Mucosa of gallbladder (tissue), 1 donor: ENCODE measurements at places on chromosomes 2 and 18.

DNA sequence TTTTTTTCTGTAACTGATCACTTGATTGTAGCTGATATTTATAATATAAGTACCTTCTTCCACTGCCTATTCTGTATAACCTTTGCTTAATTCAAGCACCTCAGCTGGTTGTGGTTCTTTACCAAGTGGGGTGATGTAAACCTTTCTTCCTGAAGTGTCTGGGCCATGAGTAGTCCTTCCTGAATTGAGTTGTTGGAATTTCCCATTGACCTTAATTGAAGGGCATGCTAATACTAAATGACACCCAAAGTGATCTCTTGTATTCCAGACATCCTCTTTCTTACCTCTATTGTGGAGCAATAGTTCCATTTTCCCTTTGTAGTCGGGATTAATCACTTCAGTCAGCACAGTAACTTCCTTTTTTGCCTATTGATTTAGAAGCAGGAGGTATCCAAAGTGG, 1496.8 kb upstream of the CELF4 start:
- DNase-seq, result no peak

GRCh38 chr2:191565647-191566198, 112.2 kb upstream of the NABP1 start:
- no peak for DNase-seq

GRCh38 chr2:71001981-71002570, 7.4 kb upstream of the TEX261 start:
- DNase-seq, result no peak

DNA sequence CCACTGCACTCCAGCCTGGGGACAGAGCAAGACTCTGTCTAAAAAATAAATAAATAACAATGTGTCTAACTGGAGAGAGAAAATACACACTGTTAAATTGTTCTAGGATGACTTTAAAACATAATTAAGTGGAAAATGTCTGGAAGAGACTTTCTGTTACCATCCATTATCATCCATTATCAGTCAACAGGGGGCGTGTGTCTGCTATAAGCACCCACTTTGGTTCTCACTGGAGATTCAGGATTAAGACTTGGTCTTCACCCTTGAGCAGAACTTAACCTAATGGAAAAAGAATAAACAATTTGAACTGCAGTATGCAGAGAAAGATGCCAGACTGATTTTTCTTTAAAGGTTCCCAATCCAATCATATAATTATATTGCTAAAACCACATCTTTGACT, 999.8 kb upstream of the GYPC start:
- DNase-seq, result no peak

GRCh38 chr18:69138088-69138487, 262.6 kb upstream of the DOK6 start:
- no peak for DNase-seq

GRCh38 chr2:231337807-231338759, 57.4 kb upstream of the B3GNT7 start:
- DNase-seq, result no peak

GRCh38 chr2:126448611-126449010, 207.3 kb upstream of the GYPC start:
- peak; percentile 47 for DNase-seq

DNA sequence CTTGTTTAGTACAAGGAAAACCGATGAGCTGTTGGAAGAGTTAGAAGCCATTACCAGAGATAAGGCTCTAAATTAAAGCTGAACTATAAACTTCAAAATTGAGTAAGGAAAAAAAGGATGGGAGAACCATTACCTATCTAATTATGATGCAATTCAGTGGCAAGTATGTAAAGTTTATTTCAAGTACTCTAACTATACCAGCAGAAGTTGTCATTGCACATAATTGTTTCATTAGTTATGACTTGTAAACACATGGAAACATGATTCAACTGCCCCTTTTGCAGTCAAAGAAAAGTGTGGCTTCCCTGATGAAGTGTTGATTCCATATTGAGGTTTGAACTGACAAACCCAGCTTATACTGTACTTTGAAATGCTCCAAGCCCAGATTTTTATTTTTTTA, 324.1 kb upstream of the KCNJ3 start:
- no peak for DNase-seq

DNA sequence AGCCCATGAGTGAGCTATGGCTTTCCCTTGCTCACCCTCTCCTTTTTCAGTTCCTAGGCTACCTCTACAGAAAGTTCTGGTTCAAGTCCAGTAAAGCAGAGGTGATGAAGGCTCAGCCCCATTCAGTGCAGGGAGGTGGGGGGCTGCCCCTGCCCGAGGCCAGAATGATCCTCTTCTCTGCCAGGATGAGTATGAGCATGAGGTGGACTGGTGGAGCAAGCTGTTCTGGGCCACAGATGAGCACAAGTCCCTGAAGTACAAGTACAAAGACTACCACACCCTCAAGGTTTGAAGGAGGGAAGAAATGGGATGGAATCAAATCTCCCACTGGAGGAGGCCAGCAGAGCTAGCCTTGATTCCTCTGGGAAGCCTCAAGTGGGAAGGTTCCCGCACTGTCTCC, 42.4 kb downstream of the LMAN2L start:
- no peak for DNase-seq

GRCh38 chr2:158291544-158292180, 164.9 kb downstream of the CCDC148 start:
- DNase-seq, result no peak

GRCh38 chr2:26223018-26223417, 21.4 kb downstream of the HADHA start:
- DNase-seq, result no peak

DNA sequence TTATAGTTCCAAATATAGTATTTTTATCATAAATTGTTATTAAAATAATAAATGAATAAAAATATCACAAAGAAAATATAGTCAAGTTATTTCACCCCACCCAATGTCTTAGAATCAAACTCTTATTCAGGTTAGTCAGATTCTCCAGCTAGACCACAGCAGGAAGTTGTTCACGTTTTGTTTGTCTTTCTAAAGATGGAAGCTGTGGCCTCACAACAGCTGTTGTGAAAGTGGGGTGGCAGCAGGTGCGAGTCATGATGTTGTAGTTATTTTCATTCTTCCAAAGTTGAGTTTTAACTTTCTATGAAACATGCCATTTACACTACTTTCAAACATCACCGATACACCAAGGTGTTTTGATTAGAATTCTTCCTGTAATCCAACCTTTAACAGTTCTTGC, 272.9 kb downstream of the SLC8A1 start:
- no peak for DNase-seq

GRCh38 chr2:230893338-230893737, 28.6 kb downstream of the ITM2C start:
- DNase-seq, result no peak

- DNase-seq, result no peak
Measured at GRCh38 chr2:6297238-6297637, 568.5 kb downstream of the CMPK2 start.

DNA sequence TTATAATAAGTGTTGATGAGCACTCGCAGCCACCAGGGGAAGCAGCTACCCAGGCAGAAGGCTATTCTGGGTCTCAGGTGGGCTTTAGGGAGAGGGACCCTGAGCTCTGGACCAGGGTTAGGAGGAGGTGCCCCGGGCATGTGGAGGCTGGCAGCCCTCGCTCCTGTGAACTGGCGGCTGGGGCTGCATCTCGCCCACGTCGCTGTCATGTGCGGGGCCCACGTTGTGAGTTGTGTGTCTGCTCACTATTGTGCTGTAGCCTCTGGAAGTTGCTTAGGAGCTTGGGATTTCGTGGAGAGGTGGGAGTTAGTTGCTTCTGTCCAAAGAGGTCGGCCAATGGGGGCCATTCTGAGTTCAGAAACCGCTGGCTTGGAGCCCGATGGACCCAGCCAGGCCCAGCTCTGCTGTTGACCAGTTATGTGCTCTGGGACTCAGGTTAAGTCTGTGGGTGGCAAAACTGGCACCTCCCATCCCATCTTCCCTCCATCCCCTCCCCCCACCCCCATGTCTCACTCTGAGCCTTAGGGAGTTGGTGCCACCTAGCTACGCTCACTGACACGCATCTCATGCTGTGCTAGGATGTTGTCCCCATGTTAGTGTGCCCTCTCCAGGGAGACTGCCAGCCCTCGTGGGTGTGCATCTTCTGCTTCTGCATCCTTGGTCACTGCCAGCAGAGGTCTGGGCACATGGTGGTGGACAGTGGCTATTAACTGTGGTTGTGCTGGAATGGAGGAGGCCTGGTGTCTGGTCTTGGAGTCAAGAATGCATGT, 18.5 kb downstream of the RRM2 start:
- no peak for DNase-seq

GRCh38 chr2:238684362-238685326, 163.2 kb upstream of the TWIST2 start:
- peak; percentile 52 for DNase-seq

DNA sequence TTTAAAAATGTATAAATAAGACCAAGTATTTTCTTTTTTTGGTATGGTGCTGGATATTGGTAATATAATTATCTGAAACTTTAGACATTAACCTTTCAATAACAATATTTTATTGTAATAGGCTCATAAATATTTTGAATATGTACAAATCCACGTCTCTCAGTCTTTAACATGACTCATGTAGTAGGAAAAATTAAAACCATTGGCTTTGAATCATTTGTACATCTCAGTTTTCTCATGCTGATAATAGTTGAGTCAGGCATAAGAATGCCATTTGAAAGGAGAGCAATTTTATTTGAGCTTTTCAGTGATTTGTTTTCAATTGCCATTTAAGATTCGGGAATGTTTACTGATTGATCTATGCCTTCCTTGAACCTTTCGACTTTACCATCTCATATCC, 364.8 kb downstream of the TGIF1 start:
- DNase-seq, result no peak

DNA sequence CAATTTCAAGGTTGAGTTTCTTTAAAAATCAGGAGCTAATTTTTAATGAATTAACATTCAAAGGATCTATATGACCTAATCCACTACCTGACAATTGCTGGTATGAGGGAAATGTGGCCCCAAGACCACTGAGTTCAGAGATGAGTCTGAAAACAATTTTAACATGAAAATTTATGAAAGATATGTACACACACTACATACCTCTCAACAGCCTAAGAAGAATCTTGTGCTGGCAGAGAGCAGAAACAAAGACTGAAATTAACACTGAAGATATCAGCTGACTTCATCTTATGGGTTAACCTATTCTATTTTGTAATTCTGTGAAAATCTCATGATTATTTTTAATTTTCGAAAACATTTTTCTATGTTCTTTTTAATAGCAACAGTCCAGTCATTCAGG, 1.7 kb downstream of the FAP start:
- DNase-seq, result no peak

DNA sequence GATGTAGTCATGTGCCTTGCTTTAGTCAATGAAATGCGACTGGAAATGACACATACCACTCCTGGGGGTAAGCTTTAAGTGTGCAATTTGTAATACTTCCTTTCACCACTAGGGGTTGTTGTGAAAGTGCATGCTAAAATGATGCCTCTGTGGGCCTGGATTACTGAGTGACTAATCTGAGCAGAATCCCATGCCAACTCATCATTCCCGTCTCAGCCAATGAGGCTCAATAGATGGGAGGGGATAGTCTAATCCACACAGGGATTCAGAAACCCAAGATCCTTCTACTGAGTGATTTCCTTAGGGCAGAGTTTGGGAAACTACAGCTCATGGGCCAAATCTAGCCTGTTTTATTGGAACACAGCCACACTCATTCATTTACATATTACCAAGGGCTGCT, 54.0 kb downstream of the HRH4 start:
- DNase-seq, result no peak

DNA sequence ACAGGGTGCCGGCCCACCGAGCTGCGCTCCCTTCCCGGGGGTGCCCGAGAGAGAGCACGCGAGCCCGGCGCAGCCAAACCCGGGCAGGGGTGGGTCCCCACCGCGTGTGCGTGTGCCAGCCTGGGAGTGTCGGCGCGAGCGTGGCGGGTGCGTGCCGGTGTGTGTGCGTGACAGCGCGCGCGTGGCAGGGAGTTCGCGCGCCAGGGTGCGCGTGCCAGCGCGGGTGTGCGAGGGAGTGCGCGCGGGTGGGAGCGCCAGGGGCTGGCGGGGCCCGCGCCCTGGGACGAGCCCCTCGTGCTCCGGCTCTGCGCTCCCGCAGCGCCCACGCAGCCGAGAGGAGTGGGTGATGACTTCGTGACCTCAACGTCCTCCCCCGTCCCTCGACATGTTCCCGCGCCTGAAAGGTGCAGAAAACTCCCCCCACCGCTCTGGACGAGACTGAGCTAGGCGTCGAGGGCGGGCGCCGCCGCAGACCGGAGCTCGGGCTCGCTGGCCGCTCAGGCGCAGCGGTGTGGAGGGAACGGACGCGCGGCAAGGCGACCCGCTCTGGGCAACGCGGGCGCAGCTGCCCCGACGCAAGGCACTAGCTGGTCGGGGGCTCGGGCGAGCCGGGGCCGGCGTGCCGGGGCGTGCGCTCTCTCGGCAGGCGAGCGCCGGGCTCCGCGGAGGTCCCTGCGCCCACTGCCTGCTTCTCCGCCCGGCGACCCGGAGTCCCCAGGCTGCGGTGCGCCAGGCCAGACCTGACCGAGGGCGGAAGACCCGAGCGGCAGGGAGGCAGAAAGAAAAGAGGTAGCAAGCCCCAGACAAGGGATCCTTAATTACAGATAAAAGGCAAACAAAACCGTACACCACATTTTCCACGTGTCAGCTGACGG, 582.8 kb downstream of the ZEB2 start:
- peak; percentile 33 for DNase-seq

GRCh38 chr2:30886080-30886479, 78.8 kb upstream of the CAPN13 start:
- no peak for DNase-seq

DNA sequence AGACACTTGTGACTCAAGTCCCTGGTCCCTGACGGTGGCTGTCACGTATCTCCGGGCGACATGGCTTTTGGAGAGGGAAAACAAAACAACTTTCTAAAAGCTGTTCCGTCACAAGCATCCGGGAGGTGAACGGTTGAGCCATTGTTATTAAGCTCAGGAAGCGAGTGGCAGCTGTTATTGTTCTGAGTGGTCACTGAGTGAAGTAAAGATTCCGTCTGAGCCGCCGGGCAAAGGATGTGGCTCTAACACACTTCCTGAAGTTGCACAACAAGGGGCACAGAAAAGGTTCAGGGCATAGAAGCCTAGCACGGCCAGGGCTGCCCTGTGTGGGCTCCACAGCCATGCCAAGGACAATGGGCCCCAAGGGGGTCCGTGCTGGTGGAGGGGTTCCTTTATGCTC, 24.3 kb downstream of the INPP5D start:
- peak; percentile 65 for DNase-seq

DNA sequence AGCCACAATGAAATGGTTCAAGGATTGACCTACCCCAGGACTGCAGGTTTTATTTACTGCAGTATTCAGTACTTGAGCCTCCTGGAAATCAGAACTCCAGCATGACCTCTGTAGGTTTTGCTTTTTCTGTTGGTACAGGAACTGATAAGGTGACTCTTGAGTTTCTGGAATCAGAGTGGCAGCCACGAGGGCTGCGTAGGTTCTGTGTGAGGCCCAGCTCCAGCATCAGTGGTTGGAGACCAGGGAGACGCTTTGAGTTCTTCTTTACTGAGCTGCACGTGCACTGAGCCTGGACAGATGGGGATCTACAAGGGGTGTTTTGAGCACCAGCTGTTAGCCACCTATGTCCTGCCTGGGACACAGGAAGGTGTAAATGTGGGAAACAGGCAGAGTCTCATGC, 222.7 kb upstream of the EPAS1 start:
- DNase-seq, result no peak

- DNase-seq, result no peak
Measured at GRCh38 chr18:4605212-4605611, 150.1 kb upstream of the DLGAP1 start.
